Karpas-422 (cell line): ENCODE measurements at places on chromosomes 7 and 10.

DNA sequence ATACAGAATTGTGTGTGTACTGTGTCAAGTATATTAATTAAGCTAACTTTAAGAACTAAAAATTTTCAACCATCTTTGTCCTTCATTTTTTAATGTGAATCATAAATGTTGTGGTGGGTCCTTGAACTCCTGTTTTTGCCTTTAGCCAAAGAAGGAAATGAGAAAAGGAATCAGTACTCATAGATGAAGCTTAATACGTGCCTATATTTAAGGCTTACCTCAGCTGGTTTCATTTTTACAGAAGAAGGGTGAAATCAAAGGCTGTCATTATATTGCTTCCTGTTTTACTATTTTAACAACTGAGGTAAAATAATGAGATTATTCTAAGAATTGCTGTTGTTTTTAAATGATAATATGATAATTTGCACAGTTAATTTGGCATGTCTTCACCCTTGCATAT lies 6.3 kb upstream of the SNX13 start:
- DNase-seq: peak; percentile 66

GRCh38 chr10:119176166-119176565 lies 2.4 kb downstream of the PRDX3 start:
- no peak for DNase-seq

- no peak for DNase-seq
Measured at GRCh38 chr7:78063758-78064157, 265.2 kb downstream of the PHTF2 start.

DNA sequence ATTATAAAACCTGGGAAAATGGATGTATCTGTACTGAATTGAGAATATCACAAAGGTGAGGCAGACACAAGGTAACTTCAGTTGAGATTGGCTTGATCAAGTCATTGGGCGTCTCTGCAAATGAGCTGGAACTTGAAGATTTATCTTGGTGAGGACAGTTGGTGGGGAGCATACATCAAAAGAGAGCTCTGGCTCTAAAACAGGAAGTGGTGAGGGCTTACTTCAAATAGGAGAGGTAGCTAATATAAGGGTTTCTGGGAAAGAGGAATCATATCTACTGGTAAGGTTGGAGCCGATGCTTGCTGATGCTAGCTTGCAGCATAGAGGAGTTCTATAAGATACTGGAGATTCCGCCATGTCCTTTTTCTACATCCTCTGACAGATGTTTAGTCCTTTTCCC lies 39.9 kb upstream of the FGL2 start:
- DNase-seq: peak; percentile 36

GRCh38 chr7:35280902-35281301 lies 27.0 kb upstream of the TBX20 start:
- no peak for DNase-seq

DNA sequence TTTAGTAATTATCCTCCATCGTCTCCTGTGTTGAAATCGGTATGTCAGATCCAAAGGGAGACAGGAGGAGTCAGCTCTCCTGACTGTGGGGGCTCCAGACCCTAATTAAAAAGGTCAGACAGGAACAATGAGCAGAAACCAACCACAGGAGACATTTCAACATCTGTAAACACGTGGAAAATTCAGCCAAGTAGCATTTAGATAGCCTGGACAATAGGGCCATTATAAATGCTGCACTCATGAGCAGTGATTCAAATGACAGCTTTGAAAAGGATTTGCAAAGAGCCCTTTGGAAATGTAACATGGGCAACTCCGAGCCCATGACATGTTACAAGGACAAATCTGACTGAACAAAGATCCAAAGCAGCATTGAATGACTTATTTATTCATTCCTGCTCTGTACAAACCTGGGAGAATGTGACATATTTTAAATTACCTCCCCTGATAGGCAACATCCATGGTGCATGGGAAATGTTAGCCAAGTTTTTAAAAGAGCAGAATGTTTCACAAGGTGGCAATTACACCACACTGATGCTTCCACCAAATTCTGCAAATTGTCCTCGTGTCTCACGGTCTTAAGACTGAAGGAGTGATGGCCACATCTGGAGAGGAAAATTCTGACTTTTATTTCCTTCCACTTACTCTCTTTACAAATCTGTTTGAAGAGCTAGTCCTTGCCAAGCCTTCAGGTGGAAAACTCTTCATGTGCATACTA lies 113.3 kb upstream of the KMT2E start:
- no peak for DNase-seq

DNA sequence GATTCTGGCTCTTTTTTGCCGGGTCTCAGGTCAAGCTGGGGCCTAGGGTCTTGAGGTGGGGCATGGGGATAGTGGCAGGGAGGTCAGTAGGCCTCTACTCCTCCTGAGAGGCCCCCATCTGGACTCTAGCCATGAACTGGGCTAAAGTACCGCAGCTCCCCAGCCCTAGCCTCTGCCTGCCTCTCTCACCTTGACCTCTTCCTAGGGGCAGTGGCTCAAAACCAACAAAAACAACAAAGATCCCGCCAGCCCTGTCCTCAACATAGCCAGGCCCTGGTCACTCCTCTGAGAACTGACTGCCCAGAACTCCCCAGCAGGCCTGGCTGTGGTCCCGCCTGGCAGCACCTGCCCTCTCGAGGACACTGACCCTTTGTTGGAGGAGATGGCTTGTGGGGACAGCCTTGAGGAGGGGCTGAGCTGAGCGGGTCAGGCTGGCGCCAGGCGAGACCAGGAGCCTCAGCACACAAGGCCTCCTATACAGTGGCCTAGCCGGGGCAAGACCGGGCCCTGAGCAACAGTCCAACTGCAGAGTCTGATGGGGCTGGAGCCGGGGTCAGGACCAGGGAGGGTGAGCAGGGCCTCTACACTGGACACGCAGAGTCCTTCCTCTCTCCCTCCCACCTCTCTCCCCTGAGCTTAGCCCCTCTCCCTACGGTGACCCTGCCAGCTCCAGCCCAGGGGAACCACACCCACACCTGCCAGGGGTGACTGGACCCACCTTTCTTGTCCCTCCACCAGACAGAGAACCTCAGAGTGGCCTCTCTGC lies 11.6 kb upstream of the PPIF start:
- DNase-seq: no peak

- DNase-seq: no peak
Measured at GRCh38 chr7:70942791-70943190, 189.2 kb upstream of the GALNT17 start.

GRCh38 chr7:76069238-76069638 lies 21.3 kb downstream of the MDH2 start:
- no peak for DNase-seq

- DNase-seq: no peak
Measured at GRCh38 chr7:73827567-73828106, 3.2 kb upstream of the CLDN4 start.

- DNase-seq: no peak
Measured at GRCh38 chr10:60384708-60385398, 4.8 kb downstream of the ANK3 start.

DNA sequence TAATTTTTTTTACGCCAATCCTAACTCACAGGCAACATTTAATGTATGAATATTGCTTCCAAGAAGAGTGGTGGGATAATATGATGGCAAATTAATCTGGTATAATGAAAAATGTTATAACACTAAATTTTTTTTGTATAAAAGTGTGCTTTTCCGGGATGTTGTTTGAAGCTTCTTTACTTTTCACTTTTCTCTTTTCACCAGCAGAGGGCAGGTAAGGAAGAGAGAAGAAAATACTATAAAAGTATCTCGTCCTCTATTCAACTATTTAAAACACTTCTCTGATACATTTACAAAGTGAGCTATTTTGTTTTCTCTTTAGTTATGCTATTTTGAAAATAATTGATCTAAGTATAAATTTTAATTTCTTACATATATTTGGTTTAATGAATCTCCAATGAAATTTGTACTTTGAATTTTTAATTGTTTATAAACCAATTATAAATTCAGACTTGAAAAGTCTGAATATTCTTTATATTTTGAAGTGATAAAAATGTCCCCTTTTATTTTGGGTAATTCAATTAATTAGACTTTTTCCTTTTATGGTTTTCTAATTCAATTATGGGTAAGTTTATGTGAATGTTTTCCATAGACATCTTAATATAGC lies 20.7 kb upstream of the CFTR start:
- DNase-seq: peak; percentile 68

DNA sequence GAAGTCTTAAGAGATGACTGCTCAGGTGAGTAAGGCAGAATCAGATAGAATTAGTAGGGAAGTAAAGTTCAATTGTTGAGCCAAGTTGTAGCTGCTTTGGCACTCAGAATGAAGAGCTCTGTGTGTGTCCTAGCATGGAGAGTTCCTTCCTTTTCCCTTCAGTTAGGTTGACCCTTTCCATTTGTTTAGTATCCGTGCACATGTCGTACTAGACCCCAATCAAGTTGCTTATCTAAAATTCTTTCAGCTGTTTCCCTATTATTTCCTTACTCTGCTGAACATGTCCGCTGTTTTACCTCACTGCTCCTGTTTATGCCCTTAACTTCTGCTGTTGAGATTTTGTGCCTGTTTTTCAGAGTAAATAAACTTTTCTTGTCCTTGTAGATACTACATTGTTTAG lies 13.3 kb downstream of the ZNF655 start:
- no peak for DNase-seq

- DNase-seq: peak; percentile 88
Measured at GRCh38 chr7:149625340-149625946, 127.8 kb upstream of the ZNF746 start.

GRCh38 chr10:59536167-59537014 lies 173.3 kb downstream of the SLC16A9 start:
- DNase-seq: no peak

GRCh38 chr7:105277341-105277740 lies 111.4 kb downstream of the SRPK2 start:
- DNase-seq: no peak

- peak; percentile 93 for DNase-seq
Measured at GRCh38 chr10:31928549-31929260, at the start of gene ARHGAP12. TSS of gene ARHGAP12 (minus strand) at chr10:31928831. CDS start at chr10:31908855, 19,976 bp downstream.
